ENCODE measurements at places on chromosomes 4 and X. TPM values are rescaled to one million over a fixed set of nuclear protein-coding genes. Genes with fewer than 3 reads are reported as not detected.

Gene GLRB
- 2.9 TPM for total RNA-seq

Gene OPHN1
- total RNA-seq, result 1.2 TPM

DNA sequence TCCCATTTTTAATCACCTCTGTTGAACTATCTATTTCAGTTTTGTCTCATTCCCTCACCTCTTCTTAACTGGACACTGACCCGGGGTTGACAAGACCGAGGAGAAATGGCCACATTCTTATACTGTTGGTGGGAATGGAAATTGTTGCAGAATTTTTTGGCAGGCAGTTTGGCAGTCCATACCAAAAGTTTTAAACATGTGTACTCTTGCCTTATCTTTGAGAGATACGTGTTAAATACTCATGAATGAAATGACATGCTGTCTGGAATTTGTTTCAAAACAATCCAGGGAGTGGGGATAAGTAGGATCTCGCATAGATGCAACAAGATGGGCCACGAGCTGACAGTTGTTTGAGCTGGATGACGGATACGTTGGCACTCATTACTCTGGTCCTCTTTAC lies 12.1 kb downstream of the FGFBP1 start:
- no peaks in the 10 kb centered on the region for H3K4me1 ChIP-seq
- no peak overlapping the region for H3K27ac ChIP-seq
- DNase-seq, result no peak
- H3K4me3 ChIP-seq, result no peak overlapping the region
- no peaks in the 10 kb centered on the region for H3K36me3 ChIP-seq
- no peaks in the 10 kb centered on the region for H3K27me3 ChIP-seq

DNA sequence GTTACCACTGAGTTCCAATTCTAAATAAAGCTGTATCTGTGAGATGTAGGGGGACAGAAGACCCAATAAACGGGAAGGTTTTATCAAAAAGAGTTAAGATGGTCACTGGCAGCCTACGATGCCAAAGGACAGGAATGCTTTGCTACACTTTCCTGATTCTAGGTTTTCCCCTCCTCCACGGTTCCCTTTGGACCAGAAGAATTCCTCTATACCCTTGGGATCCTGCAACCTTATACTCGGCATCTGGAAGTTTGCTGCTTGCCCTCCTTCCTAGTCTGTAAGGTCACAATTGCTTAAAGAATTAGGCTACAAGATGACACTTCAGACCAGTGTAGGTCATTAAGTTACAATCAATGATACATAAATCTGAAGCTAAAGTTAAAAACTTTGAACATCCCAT lies 64.3 kb downstream of the SCML2 start:
- H3K27me3 ChIP-seq, result no peaks in the 10 kb centered on the region
- DNase-seq, result no peak
- no peaks in the 10 kb centered on the region for H3K36me3 ChIP-seq
- no peaks in the 10 kb centered on the region for H3K4me1 ChIP-seq

GRCh38 chr4:43932448-43932847 lies 516.2 kb downstream of the KCTD8 start:
- DNase-seq, result no peak
- no peak overlapping the region for H3K4me3 ChIP-seq
- H3K36me3 ChIP-seq, result no peaks in the 10 kb centered on the region
- no peak overlapping the region for H3K27ac ChIP-seq
- H3K27me3 ChIP-seq, result no peaks in the 10 kb centered on the region

DNA sequence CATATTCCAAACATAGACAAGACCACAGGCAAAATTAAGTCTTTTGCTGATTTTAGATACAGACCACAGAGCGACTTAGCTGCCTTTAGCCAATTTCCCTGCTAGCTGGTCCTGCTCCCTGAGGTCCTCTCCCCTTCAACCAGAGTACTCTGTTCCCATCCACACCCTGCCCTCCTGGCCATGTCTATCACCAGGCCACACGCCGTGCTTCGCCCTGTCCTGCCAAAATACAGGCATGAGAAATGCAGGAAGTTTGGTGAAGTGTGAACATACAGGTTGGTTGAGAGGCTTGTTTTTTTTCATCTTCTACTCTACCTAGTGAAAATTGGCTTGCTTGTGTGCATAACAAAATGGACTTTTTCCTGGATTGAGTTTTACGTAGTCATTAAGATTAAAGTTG lies 226.2 kb upstream of the TENM3 start:
- no peak overlapping the region for H3K27ac ChIP-seq
- no peaks in the 10 kb centered on the region for H3K4me1 ChIP-seq
- no peaks in the 10 kb centered on the region for H3K27me3 ChIP-seq
- H3K36me3 ChIP-seq, result no peaks in the 10 kb centered on the region
- no peak for DNase-seq
- H3K4me3 ChIP-seq, result no peak overlapping the region

DNA sequence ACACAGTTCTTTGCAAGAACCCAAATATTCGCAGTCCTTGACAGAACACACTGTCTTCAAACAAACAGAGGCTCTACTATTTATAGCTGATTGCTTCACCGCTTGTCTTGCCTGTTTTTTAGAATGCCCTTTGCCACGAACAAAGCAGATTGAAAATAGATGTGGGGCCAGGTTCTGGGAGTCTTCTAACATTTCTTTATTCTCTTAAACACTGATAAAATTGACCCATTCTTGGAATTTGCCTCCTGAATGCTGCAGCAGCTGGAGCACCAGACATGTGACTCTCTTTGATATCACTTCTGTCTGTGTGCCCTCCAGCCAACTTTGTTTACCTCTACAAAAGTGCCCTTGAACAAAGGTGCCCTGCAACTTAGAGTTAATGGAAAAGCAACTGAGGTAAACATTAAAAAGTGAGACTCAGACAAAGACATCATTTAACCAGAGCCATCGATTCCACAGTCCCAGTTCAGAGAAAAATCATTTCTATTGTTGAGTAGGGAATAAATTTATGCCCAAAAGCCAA lies 64.2 kb upstream of the SPP1 start:
- no peaks in the 10 kb centered on the region for H3K27me3 ChIP-seq
- H3K27ac ChIP-seq, result peak overlapping the region; percentile 65
- no peak for DNase-seq
- H3K36me3 ChIP-seq, result no peaks in the 10 kb centered on the region
- no peak overlapping the region for H3K4me3 ChIP-seq

- H3K27me3 ChIP-seq, result no peaks in the 10 kb centered on the region
- H3K27ac ChIP-seq, result peak overlapping the region; percentile 65
- no peak for DNase-seq
- no peaks in the 10 kb centered on the region for H3K36me3 ChIP-seq
- H3K4me1 ChIP-seq, result no peaks in the 10 kb centered on the region
- peak overlapping the region; percentile 36 for H3K4me3 ChIP-seq
Observed at GRCh38 chr4:123546573-123547060, 150.0 kb downstream of the SPRY1 start.

- DNase-seq, result no peak
- H3K27me3 ChIP-seq, result no peaks in the 10 kb centered on the region
- H3K4me1 ChIP-seq, result peaks cover 20% of the 10 kb centered on the region
- H3K27ac ChIP-seq, result no peak overlapping the region
- peaks cover 9% of the 10 kb centered on the region for H3K36me3 ChIP-seq
- H3K4me3 ChIP-seq, result no peak overlapping the region
Observed at GRCh38 chrX:118764122-118764521, 36.7 kb downstream of the IL13RA1 start.

DNA sequence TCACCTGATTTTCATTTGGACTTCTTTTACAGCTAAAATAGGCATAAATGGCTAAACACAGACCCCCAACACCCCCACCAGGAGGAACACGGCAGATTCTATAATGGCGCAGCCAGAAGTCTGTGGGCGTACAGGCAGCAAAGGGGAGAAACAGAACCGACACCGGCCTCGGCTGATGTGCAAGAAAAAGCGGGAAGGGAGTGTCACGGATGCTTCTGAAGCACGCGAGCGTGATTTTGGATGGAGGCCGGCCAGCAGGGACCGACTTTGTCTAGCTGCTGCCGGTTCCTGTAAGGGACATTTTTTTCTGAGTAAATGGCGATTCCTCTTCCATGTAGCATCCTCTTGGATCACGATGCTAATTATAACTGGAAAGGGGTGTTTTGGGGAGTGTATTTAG lies 24.9 kb upstream of the ETNPPL start:
- H3K4me3 ChIP-seq, result no peak overlapping the region
- no peak for DNase-seq
- no peaks in the 10 kb centered on the region for H3K36me3 ChIP-seq
- no peaks in the 10 kb centered on the region for H3K27me3 ChIP-seq
- H3K4me1 ChIP-seq, result peaks cover 20% of the 10 kb centered on the region
- no peak overlapping the region for H3K27ac ChIP-seq

- H3K27ac ChIP-seq, result peak overlapping the region; percentile 43
- no peaks in the 10 kb centered on the region for H3K27me3 ChIP-seq
- no peaks in the 10 kb centered on the region for H3K36me3 ChIP-seq
- H3K4me1 ChIP-seq, result no peaks in the 10 kb centered on the region
Observed at GRCh38 chrX:13078739-13079444, 34.5 kb upstream of the FAM9C start.
